ENCODE measurements at places on chromosomes 6 and 20. TPM values are rescaled to one million over a fixed set of nuclear protein-coding genes. Genes with fewer than 3 reads are reported as not detected.

AFDN gene
- 179 TPM for total RNA-seq

PKHD1 gene
- total RNA-seq = 0.32 TPM

PCK1 gene
- total RNA-seq = 4.7 TPM

CD164 gene
- total RNA-seq = 284 TPM

B3GALT4 gene
- total RNA-seq = 16.8 TPM

PDE10A gene
- total RNA-seq = 6.0 TPM

FAM210B gene
- 39.5 TPM for total RNA-seq

OPRL1 gene
- 1.9 TPM for total RNA-seq

NRN1 gene
- total RNA-seq = 24.4 TPM

FNDC1 gene
- total RNA-seq = 1.1 TPM

All from upper lobe of right lung (tissue), 1 donor.